ENCODE measurements at places on chromosomes 3 and 15.

GRCh38 chr3:137103739-137104138 lies 146.0 kb downstream of the IL20RB start:
- DNase-seq = no peak

GRCh38 chr3:56855856-56856512 lies 54.2 kb upstream of the ARHGEF3 start:
- DNase-seq = peak; percentile 27

- DNase-seq = no peak
Measured at GRCh38 chr3:58154626-58155449, 55.9 kb downstream of the DNASE1L3 start.

DNA sequence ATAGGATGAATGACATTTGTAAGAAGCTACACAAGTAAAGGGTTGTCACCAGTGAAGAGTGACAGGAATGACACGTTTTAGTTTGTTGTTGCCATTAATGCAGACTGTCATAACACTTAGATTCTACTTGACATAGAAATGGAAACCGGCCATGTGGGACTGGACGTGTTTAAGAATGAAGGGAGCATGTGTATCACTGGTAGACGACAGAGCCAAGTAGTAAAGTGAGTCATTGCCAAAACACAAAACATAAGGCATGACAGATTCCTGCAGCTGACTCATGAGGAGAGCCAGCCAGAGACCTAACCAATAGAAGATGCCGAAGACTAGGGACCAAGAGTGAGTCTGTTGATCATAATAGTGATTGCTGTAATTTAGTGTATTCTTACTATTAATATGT lies 106.2 kb upstream of the PLAAT1 start:
- DNase-seq = no peak

GRCh38 chr3:138901567-138901966 lies 45.4 kb downstream of the FOXL2 start:
- no peak for DNase-seq

DNA sequence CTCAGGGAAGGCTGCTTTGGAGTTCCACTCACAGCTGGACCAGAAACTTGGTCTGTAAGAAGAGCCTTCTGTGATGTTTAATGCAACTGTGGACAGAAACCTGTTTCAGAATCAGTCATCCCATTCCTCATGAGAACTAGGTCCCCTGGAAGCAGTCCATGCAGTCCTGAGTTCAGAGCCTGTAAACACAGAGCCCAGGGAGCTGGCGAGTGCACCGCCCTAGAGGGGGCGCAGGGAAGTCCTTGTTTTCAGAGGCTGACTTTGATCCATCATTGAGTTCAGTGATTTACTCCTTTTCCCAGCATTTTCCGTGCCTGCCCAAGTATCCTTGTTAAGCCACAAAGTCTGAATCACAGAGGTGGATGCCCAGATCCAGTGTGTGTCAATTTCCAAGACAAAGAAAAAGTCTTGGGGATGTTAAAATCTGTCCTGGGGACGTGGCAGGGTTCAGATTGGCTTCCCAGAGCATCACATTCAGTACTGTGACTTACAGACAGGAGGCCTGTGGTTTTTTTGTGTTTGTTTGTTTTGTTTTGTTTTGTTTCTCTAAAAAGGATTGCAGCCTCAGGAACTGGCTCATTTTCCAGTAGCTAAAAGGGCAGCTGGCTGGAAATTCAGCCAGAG lies 9.8 kb upstream of the TXNRD3 start:
- no peak for DNase-seq

DNA sequence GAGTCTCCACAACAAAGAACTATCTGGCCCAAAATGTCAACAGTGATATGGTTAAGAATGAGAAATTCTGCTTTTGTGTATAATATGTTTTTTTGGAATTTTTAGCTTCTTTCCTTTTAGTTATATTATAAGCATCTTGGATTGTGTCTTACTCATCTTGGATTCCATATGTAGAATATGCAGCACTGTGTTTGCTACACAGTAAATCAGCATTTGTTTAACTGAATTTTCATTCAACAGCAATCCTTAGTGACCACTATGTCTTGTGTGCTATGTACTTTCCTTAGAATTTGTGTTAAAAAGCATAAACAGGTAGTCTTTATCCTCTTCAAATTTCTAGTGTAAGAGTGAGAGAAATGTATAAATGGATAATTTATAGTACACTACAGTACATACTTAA lies 18.2 kb upstream of the TMEM207 start:
- DNase-seq = no peak

DNA sequence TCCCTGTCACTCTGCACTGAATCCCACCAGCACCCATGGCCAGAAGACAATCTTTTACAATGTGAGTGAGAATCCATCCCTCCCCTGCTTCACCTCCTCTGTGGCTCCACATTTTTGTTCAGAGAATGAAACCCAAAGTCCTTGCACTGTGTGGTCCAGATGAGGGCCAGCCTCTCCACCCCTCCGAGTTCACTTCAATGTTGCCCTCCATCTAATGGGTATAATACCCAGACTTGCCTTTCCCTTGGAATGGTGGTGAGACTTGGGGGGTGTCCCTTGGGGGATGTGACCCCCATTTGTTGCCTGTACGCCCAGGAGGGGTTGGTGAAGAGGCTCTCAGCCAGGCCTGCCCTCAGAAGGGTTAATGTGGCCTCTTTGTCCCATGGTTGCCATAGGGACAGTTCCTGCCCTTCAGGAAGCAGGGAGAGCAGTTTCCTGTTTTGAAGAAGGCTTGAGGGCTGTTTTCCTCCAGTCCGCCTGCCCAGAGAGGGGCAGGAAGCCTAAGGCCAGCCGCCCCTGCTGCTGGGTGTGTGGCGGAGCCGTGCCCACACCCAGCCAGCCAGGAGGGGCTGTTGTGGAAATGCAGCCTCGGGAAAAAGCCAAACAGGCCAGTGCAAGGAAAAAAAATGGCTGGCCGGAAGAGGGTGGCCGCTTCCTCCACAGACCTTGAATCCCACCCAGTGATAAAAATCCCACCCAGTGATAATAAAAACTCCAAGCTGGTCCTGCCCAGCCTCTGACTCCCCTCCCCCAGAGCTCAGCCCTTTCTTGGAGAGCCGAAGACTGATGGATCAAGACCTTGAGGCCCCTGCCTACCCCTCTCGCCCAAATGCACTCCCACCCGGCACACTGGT lies 14.6 kb upstream of the FGD5 start:
- peak; percentile 44 for DNase-seq

DNA sequence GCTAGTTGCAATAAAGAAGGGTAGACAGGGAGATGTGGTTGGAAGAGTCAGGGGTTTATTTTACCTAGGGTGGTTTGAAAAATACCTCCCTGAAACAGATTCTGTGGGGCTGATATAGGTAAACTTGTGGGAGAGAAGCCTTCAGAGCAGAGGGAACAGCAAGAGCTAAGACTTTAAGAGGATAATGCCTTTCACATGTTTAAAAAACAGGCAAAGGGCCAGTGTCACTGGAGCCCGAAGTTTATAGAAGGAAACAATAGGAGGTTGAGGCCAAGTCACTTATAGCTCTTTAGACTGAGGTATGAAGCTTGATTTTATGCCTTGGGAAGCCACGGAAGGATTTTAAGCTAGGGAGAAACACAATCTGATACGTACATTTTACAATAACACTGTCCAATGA lies 448.7 kb downstream of the TAFA4 start:
- no peak for DNase-seq

DNA sequence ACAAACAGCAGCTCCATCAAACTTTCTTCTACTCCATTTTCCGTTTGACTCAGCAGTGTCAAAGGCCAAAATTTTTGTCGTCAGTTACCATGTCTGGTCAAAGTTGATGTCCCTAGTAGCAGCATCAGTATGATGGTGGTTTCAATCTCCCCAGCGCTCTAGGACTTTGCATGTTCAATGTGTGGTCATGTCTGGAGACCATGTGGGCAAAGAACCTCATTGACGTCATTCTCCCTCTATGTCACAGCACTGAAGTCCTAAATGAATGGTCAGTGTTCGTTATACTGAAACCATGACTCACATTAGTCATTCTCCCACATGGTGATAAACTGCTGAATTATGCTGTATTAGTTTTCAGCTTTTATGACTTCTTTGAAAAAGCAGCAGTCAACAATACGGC lies 23.2 kb downstream of the SHC4 start:
- no peak for DNase-seq

DNA sequence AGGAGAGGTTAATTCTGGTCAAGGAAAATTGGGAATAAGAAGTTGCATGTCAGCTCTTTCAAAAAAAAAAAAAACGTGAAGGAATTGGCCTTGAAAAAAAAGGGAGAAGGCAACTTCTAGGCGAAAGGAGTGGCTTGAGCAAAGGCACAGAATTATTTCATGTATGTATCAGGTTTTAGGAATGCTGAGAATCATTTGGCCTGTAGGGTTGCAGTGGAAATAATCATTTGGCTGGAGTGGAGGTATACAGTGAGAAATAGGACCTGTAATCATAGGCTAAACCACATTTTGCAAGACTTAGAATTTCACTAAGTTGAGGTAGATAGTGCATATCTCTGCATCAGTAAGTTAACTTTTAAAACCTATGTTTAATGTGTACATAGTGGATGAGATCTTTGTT lies 54.9 kb downstream of the EPHA6 start:
- DNase-seq = no peak

- DNase-seq = no peak
Measured at GRCh38 chr15:101156061-101156460, 95.8 kb downstream of the CHSY1 start.

GRCh38 chr3:148901987-148902791 lies 37.1 kb downstream of the CPA3 start:
- no peak for DNase-seq

- no peak for DNase-seq
Measured at GRCh38 chr3:124489506-124489905, 240.7 kb upstream of the UMPS start.

GRCh38 chr15:57421551-57421950 lies 45.2 kb downstream of the CGNL1 start:
- DNase-seq = no peak

DNA sequence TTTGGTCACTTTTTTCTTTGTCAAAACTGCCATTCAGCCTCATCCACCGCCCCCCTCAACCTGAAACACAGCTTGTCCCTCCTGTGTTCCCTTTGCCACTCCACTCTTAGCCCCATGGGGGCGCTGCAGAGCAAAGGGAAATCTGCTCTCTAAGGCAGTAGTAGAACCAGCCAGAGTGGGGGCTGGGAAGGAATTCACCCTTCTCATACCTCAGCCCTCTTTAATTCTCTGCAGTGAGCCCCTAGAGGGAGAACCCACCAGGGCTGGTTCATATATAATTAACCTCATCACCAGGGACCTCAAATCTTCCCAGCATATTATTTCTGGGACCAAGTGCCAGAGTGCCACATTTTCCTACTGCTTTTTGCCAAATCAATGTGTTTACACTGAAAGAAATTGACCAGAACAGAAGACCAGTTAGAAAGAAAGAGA lies 2.8 kb upstream of the BCL6 start:
- DNase-seq = peak; percentile 92

- no peak for DNase-seq
Measured at GRCh38 chr3:10157031-10157430, 7.7 kb upstream of the IRAK2 start.

DNA sequence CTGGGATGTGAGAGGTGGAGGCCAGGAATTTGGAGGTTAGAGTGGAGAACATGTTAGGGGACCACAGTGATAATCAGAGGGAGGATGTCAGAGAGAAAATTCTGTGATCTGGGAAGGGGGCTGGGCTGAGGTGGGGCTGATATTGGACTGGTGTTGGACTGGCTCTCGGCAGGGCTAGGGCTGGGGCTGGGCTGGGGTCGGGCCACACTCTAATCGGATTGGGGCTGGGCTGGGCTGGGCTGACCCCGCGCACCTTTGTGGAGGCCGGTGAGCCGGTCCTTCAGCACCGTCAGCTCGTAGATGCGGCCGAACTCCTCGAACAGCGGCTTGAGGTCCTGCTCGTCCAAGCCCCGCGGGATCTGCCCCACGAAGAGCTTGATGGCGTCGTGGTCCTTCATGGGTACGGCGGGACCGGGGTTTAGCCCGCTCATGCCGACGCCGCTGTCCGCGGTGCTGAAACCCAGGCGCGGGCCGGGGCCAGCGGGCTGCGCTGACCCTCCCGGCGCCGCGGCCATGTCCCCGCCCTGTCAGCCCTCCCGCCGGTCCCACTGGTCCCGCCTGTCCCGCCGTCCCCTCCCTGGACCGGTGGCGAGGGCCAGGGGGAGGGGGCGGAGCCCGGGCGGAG lies 485 bp downstream of the CELF6 start:
- DNase-seq = peak; percentile 68

GRCh38 chr3:186160691-186161243 lies 51.9 kb upstream of the ETV5 start:
- DNase-seq = no peak

DNA sequence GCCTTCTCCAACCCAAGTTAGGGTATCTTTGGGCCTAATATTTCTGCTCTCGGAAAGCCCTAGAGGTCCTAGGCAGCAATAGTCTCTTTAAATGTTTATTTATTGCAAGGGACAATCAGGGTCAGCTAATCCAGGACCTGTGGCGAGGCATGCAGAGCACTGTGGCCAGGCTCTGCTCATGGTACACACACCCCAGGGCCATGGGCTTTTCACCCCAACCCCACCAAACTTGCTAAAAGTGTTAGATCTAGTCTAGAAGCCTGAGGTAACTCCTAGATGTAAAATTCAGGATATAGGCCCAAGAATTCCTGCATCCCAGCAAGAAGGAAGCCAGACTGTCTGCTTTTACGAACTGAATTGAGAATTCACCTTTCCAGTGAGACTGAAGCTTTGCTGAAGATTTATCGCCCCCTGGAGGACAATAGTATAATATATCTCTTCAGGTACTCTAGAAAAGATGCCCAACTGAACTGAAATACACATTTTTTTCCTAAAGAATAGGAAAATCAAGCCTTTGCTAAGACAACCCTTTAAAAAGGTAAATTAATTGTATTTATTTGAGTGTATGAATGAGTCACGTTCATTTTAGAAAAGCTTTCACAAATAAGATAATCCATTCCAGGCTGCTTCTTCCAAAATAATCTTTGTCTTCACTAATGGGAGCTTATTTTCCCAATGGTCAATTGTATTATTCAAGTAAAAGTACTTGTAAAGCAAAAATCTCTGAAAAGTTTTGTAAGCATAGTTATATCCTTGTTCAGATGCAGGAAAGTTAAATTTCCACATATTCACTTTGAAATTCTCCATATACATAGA lies 89.8 kb downstream of the LRRC3B start:
- no peak for DNase-seq

DNA sequence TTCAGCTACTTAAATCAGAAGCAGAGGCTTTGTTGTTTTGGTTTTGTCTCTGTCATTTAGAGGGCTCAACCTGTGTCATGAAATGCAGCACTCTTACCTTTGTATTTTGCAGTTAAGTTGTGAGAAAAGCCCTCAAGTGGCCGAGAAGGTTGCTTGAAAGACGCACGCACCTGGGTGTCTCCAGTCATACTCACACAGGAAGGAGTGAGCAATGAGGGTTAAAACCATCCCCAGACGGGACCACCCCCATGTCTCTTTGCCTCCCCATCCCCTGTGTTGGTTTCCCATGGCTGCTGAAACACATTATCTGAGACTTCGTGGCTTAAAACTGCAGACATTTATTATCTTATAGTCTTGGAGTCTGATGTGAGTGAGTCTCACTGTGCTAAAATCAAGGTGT lies 376.1 kb upstream of the CFAP20DC start:
- no peak for DNase-seq

DNA sequence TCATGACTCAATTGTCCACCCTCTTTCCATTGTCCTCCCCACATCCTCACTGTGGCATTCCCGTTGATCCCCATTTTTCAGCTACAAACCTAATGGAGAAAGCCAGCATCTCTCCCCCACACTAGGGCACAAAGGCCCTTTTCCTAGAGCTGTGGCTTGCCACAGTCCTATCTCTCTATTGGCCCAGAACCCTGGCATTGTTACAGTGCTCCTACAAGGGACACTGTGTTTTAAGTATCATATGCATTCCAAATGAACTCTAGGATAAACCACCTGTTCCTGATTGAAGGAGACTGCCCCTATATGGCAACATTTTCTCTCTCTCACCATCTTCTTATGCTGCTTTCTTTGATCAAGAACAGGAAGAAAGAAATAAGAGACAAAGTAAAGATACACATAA lies 69.4 kb upstream of the SKOR1 start:
- no peak for DNase-seq

All from left ventricle myocardium inferior (tissue), 1 donor.